NK-92 treated with Interleukin-12 subunit alpha and Interleukin-12 subunit beta, amount 100 ng/mL, for 24 hours (cell line): ENCODE measurements at places on chromosomes 4 and X.
A peak's percentile ranks its signal among the peaks of the same experiment; 100 is the strongest.

- DNase-seq, result no peak
Observed at GRCh38 chrX:129875669-129876068, 30.3 kb upstream of the UTP14A start.

GRCh38 chr4:29295280-29295679 is 1424.9 kb upstream of the PCDH7 start:
- DNase-seq, result no peak

DNA sequence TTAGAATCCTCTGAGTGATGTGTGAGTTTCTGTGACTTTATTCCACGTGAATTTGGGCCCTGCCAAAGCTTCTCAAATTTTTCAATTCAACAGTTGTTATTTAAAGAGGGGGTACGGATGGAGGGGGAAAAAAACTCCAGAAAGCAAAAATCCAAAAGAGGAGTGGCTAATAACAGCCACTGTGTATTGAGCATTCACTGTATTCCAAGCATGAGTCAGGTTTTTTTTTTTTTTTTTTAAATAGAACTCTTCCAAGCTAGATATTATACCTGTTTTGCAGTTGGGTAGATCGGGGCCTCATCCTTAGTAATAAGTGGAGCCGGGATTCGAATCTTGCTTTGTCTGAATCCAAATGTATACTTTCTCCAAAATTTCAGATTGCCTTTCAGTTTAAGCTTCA is 6.4 kb upstream of the RHOH start:
- DNase-seq, result no peak

- no peak for DNase-seq
Observed at GRCh38 chr4:139851133-139851532, 185.5 kb downstream of the MGST2 start.

DNA sequence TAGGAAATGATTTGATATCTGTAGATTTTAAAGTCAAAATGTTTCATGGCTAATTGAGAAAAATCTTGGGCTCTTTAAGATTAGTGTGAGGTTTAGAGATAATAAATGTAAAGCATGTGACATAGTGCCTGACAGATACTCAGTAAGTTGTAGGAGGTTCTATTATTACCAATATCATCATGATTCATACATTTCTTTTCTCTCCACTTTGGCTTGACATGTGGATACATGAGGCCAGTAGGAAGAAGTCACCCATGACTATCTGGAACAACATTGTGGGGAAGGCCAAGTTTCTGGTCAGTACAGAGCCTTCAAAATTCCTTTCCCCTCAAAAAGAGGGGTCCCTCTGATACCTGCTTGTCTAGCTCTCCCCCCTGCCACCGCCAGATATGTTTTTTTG is 91.2 kb upstream of the SORBS2 start:
- DNase-seq, result no peak

GRCh38 chr4:11428231-11428898 is at the start of gene HS3ST1:
HS3ST1 (minus strand) TSS chr4:11428894; CDS start chr4:11400005, 28,889 bp downstream.
- no peak for DNase-seq

GRCh38 chrX:118630848-118631247 is 96.6 kb upstream of the IL13RA1 start:
- DNase-seq, result no peak

DNA sequence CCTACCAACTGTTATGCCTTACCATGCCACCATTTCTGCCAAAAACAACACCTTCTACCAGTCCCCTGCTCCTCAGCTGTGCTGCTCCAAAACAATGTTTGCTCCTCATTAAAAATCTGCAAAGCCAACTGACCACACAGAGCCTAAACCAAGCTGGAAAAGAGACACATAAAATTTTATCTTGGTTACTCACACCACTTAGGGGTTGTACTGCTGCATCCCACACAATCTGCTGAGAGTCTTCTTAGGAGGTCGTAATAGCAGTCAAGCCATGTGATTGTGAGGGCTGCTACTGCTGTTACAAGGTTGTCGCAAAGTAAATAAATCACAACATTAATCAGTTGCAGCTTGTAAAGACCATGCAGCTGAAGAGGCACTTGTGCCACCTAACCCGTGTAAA is 607.4 kb upstream of the FAM241A start:
- DNase-seq, result no peak

- DNase-seq, result no peak
Observed at GRCh38 chr4:5746829-5747737, 36.1 kb downstream of the EVC start.

DNA sequence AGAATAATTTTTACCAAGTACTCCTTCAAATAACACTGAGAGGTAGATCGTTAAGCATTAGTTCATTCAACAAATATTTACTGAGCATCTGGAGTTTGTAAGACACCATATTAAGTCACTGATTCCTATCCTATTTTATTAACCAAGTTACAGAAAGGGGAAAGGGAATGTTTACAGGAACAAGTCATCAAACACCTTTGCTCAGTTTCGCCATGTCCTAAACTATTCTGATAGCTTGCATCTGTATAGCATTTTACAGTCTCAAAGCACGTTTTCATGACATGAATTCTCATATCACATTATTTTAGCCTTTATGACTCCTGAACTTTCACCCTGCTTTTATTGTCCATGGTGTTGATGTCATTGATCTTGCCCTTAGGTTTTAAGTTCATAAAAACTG is 89.2 kb downstream of the AREG start:
- DNase-seq, result no peak

DNA sequence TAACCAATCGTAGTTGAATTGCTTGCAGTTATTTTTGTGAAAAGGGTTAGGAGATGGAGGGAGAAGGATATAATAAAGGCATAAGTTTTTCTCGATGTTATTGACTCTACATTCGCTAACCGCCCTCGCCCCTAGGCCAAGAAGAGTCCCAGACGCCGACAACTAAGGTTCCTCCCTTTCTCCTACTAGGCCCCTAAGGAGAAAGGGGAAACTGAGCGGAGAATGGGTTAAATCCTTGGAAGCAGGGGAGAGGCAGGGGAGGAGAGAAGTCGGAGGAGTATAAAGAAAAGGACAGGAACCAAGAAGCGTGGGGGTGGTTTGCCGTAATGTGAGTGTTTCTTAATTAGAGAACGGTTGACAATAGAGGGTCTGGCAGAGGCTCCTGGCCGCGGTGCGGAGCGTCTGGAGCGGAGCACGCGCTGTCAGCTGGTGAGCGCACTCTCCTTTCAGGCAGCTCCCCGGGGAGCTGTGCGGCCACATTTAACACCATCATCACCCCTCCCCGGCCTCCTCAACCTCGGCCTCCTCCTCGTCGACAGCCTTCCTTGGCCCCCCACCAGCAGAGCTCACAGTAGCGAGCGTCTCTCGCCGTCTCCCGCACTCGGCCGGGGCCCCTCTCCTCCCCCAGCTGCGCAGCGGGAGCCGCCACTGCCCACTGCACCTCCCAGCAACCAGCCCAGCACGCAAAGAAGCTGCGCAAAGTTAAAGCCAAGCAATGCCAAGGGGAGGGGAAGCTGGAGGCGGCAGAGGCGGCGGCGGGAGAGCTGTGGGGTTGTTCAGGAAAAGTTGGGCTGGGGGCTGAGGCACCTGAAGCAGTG is 5.9 kb downstream of the ATOH1 start:
- DNase-seq, result no peak

DNA sequence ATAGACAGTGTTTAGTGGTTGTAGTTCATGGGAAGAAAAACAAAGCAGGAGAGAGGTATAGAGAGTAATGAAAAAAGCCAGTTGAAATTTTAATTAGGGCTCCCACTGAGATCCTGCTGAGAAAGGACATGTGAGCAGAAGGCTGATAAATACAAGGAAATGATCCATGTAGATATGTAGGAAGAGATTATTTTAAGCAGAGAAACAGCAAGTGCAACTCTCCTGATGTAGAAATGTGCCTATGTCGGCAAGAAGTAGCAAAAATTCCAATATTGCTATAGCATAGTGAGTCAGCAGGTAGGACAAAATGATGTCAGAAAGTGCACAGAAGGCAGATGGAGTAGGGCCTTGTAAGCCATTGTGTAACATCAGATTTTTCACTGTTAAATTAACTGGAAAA is 1027.3 kb downstream of the PCDH18 start:
- no peak for DNase-seq

DNA sequence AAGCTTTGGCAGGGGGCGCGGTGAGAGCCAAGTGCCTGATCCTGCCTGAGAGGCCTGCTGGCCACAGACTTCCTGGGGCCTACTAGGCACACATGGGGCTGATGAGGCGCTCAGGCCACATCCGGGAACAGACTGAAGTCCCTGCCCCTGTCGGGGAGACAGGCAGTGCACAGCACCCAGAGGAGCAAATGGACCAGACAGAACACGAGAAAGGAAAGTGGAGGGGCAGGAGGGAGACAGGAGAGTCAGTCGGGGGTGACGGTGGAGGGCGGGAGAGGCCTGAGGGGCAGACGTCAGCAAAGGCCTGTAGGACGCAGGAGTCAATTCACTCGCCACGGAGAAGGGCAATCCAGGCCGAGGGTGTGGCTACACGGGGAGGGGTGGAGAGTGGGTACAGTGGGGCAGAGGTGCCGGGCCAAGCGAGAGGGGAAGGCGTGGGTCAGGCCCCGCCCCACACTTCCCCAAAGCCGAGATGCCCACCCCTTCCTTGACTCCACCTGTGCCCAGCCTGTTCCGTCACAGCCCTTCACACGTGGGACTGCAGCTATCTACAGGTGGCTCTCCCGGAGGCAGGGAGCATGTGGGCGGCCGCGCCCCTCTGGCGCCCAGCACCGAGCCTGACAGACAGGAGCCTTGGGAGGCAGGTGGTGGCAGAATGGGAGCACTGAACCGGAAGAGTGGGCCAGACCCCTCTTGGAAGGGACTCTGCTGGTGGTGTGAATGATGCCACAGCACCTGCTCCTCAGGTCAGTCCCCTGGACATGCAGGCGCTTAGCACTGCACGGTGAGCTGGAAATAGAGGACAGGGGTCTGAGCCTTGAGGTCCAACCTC is 20.5 kb downstream of the NOP14 start:
- no peak for DNase-seq

GRCh38 chrX:132742246-132742645 is 216.2 kb downstream of the HS6ST2 start:
- DNase-seq, result no peak

DNA sequence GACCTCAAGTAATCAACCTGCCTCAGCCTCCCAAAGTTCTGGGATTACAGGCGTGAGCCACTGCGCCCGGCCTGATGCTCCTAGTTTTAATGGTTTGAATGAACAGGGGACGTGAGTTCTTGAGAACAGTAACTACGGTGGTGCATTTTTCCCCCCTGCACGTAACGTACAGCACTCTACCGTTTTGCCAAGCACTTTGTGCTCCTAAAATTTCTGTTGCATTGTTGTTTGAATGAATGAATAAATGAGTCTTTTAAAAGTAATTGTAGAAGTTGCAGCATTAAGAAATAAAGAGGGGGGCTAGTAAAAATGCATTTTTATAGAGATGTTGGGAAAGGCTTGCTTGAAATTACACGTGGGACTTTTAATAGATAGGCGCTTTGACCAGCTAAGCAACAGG is at the start of gene RPA4:
RPA4 (plus strand) TSS at position 301 of the 400 bp plus-strand sequence. CDS start 403 bp downstream, outside the sequence.
- DNase-seq, result no peak

DNA sequence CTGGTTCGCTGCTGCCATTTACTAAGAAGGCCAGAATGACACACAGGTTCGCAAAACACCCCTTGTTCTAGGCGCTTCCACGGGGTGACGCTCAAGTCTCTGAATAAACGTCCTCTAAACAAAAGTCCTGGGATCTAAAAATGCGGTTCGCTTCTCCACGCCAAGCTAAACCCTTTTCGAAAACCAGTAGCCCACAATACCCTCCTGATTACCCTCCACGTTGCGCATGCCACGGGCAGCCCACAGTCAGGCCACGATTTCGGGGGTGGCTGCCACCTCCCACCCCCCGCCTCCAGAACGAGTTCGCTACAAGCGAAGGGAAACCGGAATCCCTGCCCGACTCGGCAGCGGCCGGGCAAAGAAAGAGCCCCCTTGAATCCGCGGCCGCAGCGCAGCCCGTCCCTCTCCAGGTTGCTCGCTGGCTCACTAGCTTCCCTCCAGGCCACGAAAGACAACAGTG is 423 bp downstream of the RPL39 start:
- DNase-seq, result peak; percentile 4

GRCh38 chr4:28010577-28011240 is 1150.1 kb downstream of the STIM2 start:
- DNase-seq, result no peak

- no peak for DNase-seq
Observed at GRCh38 chr4:53721263-53721662, 130.0 kb upstream of the LNX1 start.

DNA sequence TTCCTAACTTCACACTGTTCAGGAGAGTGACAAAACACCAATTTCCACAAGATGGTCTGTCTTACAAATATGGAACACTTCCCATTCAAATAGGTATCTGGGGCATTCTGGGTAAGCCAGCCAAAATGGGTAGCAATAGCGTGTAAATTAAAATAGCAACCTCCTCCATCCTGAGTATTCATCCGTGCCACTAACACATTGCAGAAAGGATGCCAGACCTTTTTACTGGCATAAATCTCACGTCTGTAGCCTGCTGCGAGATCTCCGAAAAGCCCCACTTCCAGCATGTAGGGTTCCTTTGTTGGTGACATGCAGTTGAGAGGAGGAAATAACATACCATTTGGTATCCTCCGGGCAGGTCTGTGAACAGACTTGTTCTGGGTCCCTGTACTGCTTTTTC is 52.7 kb upstream of the RAI2 start:
- no peak for DNase-seq

DNA sequence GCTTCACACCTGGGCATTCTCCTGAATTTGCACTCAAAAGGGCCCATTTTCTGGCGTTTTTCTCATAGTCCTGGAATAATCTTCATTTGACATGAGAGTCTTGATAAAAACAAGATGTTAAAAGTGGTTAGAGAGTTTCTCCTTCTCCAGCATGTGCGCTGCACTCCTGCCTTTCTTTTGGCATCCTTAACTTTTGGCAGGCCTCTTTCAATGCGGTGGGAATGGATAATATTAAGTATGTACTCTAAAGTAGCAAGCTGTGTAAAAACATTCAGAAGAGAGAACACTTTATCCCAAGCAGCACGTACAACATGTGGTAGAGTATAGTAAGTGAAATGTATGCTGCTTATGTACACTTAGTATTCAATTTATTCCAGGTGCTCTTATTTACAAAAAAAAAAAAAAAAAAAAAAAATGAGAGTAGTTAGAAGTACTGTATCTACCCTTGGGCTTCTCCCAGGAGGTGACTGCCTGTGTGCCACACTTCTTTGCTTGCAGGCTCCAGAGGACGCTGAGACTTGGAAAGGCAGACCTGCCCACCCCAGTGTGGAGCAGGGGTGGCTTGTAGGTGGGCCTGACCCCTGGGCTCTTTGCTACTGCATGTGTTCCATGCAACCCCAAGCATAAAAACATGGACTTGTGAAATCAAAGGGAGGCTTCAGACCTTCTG is 3.9 kb downstream of the FGF2 start:
- DNase-seq, result no peak

- no peak for DNase-seq
Observed at GRCh38 chrX:115147220-115147619, 42.0 kb upstream of the RBMXL3 start.

- no peak for DNase-seq
Observed at GRCh38 chr4:1939664-1940509, 68.7 kb downstream of the NSD2 start.

GRCh38 chrX:153763989-153764755 is at the start of gene PLXNB3:
PLXNB3 (plus strand) TSS chrX:153764249; CDS start chrX:153765536, 1,287 bp downstream.
- DNase-seq, result peak; percentile 48
